Retina (tissue), 1 donor: ENCODE measurements at places on chromosomes 11 and 22.

DNA sequence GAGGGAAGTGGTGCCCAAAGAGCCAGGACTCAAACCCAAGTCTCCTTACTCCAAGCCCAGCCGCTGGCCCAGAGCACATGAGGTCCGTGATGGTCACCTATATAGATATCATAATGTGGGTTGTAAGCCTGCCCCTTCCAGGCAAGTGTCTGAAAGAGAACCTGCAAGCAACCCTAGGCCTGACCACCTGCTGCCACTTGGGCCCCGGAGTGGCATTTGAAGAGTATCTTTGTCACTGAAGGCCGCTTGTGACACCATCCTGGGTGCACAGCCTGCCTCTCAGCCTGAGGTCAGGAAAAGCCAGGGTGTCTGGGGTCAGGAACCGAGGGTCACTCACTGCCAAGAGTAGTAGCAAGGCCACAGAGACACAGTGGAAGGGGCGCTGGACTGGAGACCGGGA lies 32.4 kb downstream of the OTOG start:
- DNase-seq, result no peak

DNA sequence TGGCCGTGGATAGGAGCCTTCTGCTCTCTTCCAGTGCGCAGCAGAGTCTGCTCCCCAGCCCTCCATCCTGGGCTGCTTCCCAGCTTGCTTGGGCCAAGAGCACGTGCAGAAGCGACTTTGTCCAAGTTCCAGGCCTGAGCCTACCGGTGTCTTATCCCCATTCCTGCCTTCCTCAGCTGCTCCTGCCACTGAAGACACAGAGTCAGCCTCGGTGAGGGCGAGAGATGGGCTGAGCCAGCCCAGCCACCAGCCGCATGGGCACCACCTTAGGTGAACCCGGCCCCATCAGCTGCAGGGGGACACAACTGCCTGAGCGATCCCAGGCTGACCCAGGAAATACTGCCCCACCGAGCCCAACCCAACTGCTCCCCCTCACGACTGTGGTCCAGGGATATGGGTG lies 847.8 kb downstream of the TBC1D22A start:
- no peak for DNase-seq

DNA sequence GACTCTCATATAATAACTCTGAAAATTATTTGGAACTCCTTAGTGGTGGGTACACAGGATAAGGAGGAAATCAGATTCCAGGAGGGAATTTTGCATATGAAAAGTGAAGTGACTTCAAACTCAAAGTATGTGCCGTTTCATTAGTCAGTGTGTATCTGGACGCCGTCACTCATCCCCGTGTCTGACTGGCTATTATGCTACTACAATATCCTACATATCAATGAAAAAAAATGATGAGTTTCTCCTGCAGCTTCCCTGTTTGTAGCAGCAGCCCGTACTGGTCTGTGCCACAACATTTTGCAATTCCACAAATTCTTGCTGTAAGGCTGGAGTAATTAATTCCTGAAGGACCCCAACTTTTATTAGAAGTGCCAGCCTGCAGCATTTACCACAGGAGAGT lies 16.5 kb downstream of the WT1 start:
- no peak for DNase-seq

- no peak for DNase-seq
These were observed 14.2 kb downstream of the SLC22A8 start for GRCh38 chr11:63001456-63001855.

GRCh38 chr22:42086051-42086450 lies 4.5 kb downstream of the NDUFA6 start:
- DNase-seq, result no peak
